NCI-H2171 (cell line): ENCODE measurements at places on chromosomes 3 and 15.

GRCh38 chr3:189331002-189331418, 159.2 kb downstream of the TPRG1 start:
- no peak for DNase-seq

DNA sequence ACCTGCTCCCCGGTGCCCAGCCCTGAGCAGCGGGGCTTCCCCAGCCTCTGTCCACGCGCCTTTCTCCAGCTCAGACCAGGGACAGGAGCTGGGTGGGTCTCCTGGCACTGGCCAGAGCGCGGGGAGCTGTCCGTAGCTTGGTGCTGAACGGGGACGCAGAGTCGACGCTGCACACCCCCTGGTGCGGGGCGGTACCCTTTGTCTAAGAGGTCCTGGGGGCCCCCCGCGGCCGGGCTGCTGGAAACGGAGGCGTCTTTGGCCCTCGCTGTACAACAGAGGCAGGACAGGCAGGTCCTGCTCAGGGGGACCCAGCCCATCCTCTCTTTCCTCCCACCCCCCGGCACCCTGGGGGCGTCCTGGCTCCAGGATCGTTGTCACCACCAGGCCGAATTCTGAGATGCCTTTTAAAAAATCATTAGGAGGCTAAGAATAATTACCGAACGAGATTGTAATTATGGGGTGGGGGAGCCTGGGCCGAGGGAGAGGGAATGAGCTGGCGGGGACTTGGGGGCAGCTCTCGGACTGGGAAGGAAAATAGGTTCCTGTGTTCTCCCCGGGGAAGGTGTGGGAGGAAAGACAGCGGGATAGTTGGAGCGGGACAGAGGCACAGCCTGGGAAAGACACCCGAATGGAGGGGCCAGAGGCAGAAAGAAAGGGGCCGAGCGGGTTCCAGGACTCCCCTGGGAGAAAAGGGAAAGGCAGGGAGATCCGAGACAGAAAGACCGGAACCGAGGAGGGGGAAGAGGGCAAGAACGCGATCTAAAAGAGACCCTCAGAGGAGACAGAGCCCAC, 4.1 kb upstream of the SKOR1 start:
- DNase-seq = no peak

DNA sequence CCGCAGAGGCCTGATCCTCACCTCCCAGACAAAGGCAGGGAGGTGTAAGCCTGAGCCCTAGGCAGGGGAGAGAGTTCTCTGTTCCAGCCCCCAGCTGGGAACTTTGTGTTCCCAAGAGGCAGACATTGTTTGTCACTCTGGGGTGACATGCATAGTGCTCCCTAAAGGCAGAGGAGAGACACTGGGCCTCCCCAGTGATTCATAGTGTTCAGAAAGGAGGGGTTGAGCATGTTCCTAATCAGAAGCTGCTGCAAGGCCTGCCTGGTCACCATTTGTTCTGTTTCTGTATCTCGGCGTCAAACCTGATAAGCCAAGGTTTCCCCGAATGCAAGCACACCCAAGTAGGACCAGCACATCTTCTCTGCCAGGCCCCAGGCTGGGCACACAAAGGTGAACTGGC, 24.0 kb upstream of the SLC6A6 start:
- DNase-seq = no peak

DNA sequence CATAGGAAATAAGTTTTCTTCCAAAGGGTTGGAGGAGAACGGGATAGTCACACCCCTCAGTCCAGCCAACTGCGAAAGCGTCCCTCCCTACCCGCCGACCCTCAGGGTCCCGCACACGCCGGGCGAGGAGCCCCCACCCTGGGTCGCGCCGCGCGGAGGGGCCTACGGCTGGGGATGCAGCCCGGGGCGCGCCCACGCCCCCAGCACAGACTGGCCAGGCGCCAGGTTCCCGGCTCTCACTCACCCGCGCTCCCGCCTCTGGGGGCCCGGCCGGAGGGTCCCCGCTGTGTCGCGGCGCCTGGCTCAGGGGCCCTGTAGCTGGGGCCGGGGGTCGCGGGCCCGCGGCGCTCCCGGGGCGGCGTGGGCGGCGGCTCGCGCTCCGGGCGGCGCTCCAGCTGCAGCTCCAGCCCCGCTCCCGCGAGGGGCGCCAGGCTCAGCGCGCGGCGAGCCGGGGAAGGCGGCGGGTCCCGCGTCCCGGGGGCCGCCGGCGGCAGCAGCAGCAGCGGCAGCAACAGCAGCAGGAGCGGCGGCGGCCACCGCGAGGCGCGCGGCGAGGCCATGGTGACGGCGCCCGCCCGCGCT, 375 bp downstream of the HEG1 start:
- peak; percentile 40 for DNase-seq

- no peak for DNase-seq
Measured at GRCh38 chr15:71627604-71628003, 182.8 kb upstream of the NR2E3 start.

DNA sequence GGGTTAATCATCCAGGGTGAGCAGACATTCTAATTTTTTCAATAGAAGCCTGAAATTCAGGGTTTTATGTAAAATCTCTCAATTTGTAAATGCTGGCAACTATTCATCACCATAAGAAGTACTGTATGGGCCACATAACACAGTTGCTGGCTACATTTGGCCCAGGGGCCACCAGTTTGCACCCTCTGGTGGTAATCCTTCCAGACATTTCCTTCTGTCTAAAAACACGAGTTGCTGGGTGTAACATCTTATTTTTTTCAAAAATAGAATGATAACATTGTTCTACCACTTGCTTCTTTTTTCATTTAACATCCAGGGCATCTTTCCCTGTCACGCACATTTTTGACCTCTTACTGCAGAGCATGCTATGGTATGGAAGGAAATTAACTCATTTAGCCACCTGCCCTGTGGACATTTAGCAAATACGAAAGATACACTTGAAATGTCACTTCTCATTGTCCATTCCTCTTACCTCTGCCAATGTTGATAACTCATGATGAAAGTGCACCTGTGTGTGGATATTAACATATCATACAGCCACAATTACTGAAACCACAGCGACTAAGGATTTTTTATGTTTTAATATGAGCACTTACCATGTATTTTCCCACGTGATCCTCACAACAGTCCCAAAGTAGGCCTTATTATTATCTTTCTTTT, 117.5 kb upstream of the ARHGEF3 start:
- no peak for DNase-seq

DNA sequence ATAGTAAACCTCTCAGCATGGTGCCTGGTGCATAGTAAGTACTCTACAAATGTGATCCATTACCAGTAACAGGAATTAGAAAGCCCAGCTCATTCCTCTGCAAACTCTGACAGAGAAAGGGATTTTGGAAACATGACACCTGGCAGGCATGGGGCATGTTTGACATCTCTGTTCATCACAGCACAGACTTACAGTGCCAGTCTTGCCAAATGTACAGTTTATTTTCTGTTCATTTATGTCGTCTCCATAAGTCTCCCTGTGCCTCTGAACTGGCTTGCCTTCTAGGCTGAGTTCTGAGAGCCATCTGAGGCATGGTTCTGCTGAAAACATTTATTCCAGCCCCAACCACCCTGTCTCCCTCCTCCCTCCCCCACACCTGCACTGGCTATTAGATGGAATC, 67.0 kb upstream of the CTDSPL start:
- no peak for DNase-seq
